ENCODE measurements at places on chromosomes 6 and 20. TPM values are rescaled to one million over a fixed set of nuclear protein-coding genes. Genes with fewer than 3 reads are reported as not detected.

DNA sequence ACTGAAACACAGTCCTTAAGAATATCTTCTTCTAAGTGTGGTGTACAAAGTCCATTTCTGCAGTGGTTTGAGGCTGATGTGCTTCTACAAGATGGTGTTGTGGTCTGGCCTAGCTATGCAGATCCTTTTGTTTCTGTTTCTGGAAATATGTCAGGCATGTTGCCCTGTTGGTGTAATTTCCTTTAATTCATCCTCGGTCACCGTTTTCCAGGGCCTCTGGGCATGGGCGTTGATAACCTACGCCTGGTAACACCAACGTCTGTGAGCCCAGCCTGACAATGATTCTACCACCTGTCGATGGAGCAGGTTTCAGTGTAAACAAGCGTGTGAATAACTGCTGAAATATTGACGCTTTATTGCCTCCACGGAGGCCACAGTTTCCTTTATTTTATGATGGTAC lies 33.3 kb upstream of the AFDN start:
- H3K4me3 ChIP-seq: no peak overlapping the region
- no peak overlapping the region for H3K27ac ChIP-seq
- peak; percentile 22 for DNase-seq
- H3K27me3 ChIP-seq: no peaks in the 10 kb centered on the region
- no peaks in the 10 kb centered on the region for H3K36me3 ChIP-seq
- peaks cover 3% of the 10 kb centered on the region for H3K4me1 ChIP-seq

DNA sequence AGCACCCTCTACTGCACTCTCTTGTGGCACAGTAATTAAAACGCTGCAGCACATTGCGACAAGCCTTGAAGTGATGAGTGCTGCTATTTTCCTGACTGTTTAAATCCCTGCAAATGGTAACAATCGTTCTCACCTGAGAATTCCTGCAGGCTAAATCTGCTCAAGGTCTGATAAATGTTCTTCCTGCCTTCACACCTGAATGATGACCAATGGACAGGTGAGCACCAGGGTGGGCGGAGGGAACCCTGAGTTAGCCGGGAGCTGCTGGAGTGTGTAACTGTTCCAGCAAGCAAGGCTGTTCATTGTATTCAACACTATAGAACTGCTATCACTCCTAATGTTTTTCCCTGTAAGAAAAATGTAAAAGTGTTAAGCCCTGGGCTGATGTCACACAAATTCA lies 4.0 kb downstream of the DACT2 start:
- no peak overlapping the region for H3K4me3 ChIP-seq
- peaks cover 3% of the 10 kb centered on the region for H3K27me3 ChIP-seq
- DNase-seq: no peak
- H3K36me3 ChIP-seq: no peaks in the 10 kb centered on the region
- no peaks in the 10 kb centered on the region for H3K4me1 ChIP-seq

DNA sequence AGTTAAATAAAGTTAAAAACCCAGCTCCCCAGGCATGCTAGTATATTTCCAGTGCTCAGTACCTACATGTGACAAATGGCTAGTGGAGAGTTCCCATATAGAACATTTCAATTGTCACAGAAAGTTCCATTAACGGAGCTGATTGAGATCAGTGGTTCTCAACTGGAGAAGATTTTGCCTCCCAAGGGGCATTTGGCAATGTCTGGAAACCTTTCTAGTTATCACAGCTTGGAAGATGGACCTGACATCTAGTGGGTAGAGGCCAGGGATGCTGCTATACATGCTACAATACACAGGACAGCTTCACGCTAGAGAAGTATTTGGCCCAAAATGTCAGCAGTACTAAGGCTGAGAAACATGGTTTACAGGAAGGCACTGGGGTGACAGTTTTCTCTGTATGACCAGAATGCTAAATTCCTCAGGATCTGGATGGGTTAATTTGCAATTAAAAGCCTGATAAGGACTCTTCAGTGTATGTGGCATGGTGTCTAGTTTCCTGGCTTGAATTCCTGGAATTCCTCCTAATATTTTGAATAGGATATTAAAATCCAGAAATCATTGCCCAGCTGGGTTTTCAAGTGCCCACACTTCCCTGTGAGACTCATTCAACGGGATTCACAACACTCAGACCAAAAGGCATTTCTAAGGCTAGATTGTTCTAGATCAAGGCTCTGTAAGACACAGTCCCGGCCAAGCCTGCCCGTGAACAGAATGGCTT lies 84.7 kb upstream of the SALL4 start:
- no peak overlapping the region for H3K4me3 ChIP-seq
- H3K36me3 ChIP-seq: no peaks in the 10 kb centered on the region
- H3K4me1 ChIP-seq: no peaks in the 10 kb centered on the region
- H3K27ac ChIP-seq: no peak overlapping the region
- peaks cover 7% of the 10 kb centered on the region for H3K27me3 ChIP-seq
- no peak for DNase-seq

DNA sequence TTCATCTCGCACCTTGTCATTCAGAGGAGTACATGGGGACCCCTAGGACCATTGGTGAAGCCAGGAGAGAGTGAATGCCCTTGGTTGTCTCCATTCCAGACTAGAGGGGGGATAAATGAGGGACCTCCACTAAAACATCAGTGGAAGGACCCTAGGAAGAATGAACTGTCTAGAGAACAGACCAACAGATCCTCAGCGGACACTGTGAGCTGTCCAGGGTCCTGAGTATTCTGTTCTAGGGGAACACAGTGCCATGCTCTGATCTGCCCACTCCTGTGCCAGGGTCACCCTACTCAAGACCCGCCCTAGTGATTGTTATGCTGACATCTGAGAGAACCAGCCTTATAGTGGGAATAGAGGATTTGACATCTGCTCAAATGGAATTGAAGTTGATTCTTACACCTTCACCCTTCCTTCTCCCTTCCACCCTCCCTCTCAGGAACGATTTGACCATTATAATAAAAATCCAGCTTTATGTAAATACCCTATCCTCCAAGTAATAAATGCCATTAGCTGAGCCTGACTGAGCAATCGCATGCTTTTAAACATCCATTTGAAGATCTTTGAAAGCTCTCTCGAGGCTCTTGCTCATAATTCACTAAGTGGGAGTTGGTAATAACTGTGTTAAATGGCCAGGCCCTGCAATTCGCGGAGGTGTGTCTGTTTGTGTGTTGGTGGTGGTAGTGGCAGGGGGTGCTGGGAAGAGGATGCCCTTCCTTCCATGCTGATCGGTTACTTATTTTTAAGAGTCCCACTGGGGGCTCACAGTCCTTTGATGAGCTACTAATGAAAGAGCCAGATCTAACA lies 43.6 kb upstream of the SLC32A1 start:
- no peaks in the 10 kb centered on the region for H3K4me1 ChIP-seq
- H3K27me3 ChIP-seq: no peaks in the 10 kb centered on the region
- no peak overlapping the region for H3K4me3 ChIP-seq

- no peak overlapping the region for H3K4me3 ChIP-seq
- DNase-seq: no peak
- H3K27ac ChIP-seq: no peak overlapping the region
- no peaks in the 10 kb centered on the region for H3K4me1 ChIP-seq
- H3K27me3 ChIP-seq: peaks cover 43% of the 10 kb centered on the region
These were observed 21.0 kb upstream of the SERINC3 start for GRCh38 chr20:44542890-44543289.

GRCh38 chr6:125957845-125958244 lies 1.3 kb downstream of the HINT3 start:
- no peak for DNase-seq
- H3K27me3 ChIP-seq: no peaks in the 10 kb centered on the region
- 0 out of 2 replicates have a peak, but pooled peaks cover 3% of the 10 kb centered on the region for H3K4me1 ChIP-seq

DNA sequence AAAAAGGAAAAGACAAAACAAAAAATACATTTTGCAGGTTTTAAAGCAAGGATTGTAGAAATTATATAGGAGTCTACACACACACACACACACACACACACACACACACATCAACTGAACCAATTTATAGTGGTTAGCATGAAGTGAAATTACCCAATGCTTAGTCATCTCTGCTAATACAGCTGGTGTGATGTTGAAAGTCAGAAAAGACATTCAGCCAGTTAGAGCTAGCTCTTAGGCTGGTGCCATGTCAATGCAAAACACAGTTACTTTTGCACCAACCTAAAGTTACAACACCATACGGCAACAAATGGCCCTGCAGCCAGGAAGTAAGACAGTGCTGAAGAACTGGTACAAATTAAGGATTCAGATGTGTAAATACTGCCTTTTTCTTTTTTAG lies 15.2 kb downstream of the FAM210B start:
- peaks cover 7% of the 10 kb centered on the region for H3K4me1 ChIP-seq
- H3K27me3 ChIP-seq: no peaks in the 10 kb centered on the region
- H3K36me3 ChIP-seq: peaks cover 100% of the 10 kb centered on the region
- no peak for DNase-seq

DNA sequence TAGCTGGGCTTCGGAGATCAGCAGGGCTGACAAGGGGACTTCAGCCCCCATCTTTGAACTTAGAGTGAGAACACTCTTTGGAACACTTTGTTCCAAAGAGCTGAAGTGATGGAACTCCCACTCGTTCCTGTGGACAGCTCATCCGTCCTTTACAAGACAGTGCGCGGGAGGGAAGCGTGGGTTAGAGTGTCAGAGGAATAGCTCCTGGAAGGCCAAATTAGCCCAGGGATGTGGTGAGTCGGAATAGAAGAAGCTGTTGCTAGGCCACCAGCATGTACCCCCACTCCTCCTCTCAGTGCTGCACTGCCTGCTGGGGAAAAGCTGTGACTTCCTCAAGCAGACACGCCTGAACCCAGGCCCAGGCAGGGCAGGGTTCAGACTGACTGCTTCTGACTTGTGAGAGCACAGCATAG lies 1.7 kb downstream of the SDCBP2 start:
- H3K27me3 ChIP-seq: no peaks in the 10 kb centered on the region
- no peaks in the 10 kb centered on the region for H3K36me3 ChIP-seq
- no peak overlapping the region for H3K27ac ChIP-seq
- peaks cover 5% of the 10 kb centered on the region for H3K4me1 ChIP-seq

- DNase-seq: no peak
- H3K4me3 ChIP-seq: no peak overlapping the region
- no peaks in the 10 kb centered on the region for H3K4me1 ChIP-seq
- H3K36me3 ChIP-seq: no peaks in the 10 kb centered on the region
These were observed 156.8 kb upstream of the PTPN1 start for GRCh38 chr20:50353289-50353961.

DNA sequence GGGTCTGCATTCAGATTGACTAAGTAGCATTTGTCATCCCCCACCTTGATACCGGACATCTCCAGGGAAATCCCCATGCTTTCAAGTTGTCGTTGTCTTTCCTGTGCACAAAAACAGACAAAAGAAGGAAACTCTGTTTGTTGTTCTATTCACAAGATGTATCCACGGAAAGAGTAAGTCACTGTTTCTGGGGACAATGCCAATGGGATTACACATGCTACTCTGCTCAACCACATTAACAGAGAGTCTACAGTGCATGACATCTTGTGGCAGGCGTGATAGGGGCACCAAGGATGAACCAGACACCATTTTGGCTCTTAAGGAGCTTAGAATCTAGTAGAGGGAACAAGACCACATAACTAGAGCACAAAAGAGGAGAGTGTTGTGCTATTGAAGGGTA lies 124.4 kb upstream of the NUP153 start:
- H3K36me3 ChIP-seq: no peaks in the 10 kb centered on the region
- H3K4me3 ChIP-seq: no peak overlapping the region
- H3K27ac ChIP-seq: no peak overlapping the region
- H3K4me1 ChIP-seq: no peaks in the 10 kb centered on the region
- no peaks in the 10 kb centered on the region for H3K27me3 ChIP-seq
- DNase-seq: no peak

DNA sequence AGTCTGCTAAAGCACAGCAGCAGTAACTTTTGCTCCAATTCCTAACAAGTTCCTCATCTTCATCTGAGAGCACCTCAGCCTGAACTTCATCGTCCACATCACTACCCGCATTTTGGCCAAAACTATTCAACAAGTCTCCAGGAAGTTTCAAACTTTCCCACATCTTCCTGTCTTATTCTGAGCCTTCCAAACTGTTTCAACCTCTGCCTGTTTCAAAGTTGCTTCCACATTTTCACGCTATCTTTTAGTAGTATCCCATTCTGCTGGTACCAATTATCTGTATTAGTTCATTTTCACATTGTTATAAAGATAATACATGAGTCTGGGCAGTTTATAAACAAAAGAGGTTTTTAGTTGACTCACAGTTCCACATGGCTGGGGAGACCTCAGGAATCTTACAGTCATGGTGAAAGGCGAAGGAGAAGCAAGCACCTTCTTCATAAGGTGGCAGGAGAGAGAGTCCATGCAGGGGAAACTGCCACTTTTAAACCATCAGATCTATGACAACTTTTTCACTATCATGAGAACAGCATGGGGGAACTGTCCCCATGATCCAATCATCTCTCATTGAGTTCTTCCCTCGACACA lies 99.4 kb upstream of the GRIK2 start:
- H3K36me3 ChIP-seq: no peaks in the 10 kb centered on the region
- H3K27ac ChIP-seq: no peak overlapping the region
- no peak overlapping the region for H3K4me3 ChIP-seq
- no peak for DNase-seq
- H3K4me1 ChIP-seq: no peaks in the 10 kb centered on the region
- no peaks in the 10 kb centered on the region for H3K27me3 ChIP-seq

DNA sequence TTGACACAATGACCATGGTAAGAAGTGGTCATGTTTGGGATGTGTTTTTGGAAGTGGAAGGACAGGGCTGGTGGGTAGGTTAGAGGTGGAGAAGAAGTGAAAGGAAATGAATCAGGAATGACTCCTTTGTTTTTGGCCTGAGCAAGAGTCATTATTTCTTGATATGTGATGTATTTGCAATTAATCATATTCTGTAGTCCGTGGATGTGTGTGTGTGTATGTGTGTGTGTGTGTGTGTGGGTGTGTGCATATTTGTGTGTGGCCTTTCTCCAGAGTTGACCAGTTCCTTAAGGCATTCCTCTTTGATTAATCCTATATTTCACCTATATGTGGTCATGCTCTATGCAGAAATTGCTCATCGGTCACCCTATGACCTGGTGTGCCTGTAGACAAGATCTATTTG lies 130.7 kb downstream of the UTRN start:
- no peaks in the 10 kb centered on the region for H3K27me3 ChIP-seq
- H3K27ac ChIP-seq: no peak overlapping the region
- no peaks in the 10 kb centered on the region for H3K4me1 ChIP-seq

DNA sequence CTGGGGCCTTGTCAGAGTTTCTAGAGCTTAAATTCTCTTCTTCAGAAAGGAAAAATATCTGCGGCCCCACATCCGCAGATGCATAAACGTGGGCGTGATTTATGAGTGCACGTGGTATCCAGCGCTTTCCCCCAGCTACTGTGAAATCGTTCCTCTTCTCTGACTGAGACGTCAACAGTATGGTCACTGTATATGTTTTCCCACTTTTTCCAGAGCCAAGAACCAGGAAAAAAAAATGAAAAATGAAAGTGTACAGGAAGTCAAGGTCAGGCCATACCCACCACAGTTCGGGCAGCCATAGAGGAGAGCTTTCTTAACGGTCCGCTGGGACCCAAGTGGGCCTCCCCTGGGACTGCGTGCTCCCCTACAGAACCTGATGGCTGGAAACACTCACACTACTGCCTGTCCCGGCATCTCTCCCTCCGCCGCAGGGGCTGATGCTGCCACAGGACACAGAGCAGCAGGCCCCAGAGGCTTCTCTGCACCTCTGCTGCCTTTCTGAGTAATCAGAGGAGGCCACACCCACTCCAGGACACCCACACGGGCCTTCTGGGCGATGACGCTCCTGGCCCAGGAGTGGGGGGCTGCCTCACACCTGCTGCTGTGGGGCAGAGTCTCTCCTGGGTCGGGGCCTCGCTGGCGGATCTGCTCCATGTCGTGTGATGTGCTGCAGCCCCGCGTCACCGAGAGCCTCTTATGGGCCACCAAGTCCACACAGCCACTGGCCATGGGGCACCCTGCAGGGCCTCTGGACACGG lies 16.4 kb upstream of the STX16 start:
- H3K4me1 ChIP-seq: peaks cover 27% of the 10 kb centered on the region
- H3K4me3 ChIP-seq: peak overlapping the region; percentile 31
- H3K27ac ChIP-seq: no peak overlapping the region
- H3K36me3 ChIP-seq: no peaks in the 10 kb centered on the region
- H3K27me3 ChIP-seq: peaks cover 6% of the 10 kb centered on the region

Gene CGA
- total RNA-seq: 0.20 TPM

Gene MYO6
- total RNA-seq: 6.9 TPM

Gene TXLNB
- total RNA-seq: 0.73 TPM

Gene COQ3
- total RNA-seq: 15.9 TPM

Gene STMND1
- total RNA-seq: not detected

Data from SJCRH30 (cell line).